ENCODE measurements at places on chromosomes 12 and 14. TPM values are rescaled to one million over a fixed set of nuclear protein-coding genes. Genes with fewer than 3 reads are reported as not detected.

Gene ZNF26
- 27.6 TPM for total RNA-seq

DNA sequence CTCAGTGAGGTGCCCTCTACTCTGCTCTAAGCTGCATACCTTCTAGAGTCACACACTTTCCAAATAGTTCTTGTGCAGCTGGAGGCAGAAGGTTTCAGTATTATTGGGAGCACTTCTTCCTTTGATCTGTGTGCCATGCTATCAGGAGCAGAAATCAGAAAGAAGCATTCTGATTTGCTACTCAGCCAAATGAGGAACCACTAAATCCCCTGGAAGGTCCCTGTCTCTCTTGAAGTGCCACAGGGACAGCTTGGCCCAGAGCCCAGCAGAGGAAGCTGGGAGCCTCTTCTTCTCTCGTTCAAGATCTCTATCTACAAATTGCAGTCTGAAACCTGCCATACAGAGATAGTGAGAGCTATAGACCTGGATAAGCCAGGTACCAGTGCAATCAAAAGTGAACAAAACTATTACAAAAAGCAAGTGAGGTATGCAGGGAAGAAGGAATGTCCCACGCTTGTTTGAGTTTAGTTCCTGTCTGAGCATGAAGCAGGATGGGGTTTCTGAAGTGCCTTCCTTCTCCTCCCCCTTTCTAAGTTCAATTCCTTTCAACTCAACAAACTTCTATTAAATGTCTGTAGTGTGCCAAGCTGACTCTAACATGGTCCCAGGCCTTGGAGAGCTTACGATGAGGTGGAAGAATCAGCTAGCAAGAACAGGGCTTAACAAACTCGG, 100.9 kb upstream of the PARP11 start:
- DNase-seq: no peak

- DNase-seq: peak; percentile 38
These were observed 212.0 kb downstream of the PTPRO start for GRCh38 chr12:15534322-15534721.

- DNase-seq: peak; percentile 64
These were observed 7.1 kb downstream of the LTBP2 start for GRCh38 chr14:74604911-74605310.

Gene PCED1B
- 0.27 TPM for total RNA-seq

GRCh38 chr12:1470051-1470450, 124.3 kb downstream of the FBXL14 start:
- peak; percentile 66 for DNase-seq

DNA sequence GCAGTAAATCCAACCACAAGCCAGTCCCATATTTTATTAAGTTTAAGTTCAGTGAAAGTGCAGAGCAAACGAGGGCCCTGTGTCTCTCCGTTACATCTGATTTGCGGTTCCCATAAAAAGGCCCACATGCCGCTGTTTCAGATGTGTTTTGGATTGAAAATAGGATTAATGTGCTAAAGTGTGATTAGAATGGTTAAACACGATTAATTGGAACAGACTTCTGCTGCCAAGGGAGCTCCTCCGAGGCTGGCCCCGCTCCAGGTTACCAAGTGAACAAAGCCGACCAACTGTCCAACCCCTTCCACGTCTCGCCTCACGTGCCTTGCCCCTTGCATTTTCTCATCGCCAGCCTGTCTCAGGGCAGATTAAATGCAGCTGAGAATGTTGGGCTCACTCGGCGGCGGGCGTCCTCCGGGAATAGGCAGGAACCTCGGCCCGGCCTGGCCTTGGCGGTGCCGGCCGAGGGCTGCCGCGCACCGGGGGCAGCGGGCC, 166.5 kb upstream of the GSC start:
- peak; percentile 49 for DNase-seq

- peak; percentile 46 for DNase-seq
These were observed 2.6 kb downstream of the SIX4 start for GRCh38 chr14:60721326-60722106.

GRCh38 chr12:31644536-31644935, 15.0 kb upstream of the ETFBKMT start:
- DNase-seq: no peak

Gene TM7SF3
- total RNA-seq: 67.7 TPM

DNA sequence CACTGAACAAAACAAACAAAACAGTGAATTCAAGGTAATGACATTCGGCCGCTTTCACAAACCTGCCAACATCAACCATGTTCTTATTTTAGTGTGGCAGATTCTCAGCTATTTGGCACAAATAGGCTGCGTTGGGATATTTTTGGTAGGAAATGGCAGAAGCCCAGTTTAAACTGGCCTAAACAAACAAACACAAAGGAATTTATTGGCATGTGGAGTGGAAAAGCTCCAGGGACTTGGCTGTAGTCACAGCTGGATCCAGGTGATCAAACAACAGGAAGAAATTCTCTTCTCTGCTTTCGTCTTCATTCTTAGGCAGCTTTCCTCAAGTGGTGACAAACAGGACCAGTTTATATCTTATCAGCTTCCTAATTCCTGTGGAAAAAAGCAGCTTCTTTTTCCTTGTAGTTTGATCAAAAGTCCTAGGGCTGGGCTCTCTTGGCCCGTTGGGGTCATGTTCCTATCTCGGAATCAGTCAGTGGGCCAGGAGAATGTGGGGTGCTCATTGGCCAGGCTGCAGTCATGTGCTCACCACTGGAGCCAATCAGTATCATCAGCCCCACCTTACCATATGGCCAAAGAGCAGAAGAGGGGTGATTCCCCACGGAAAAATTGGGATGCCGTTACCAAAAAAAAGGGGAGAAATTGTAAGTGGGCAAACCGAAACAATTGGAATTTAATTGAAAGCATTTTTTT, 22.6 kb downstream of the C12orf75 start:
- DNase-seq: peak; percentile 45

DNA sequence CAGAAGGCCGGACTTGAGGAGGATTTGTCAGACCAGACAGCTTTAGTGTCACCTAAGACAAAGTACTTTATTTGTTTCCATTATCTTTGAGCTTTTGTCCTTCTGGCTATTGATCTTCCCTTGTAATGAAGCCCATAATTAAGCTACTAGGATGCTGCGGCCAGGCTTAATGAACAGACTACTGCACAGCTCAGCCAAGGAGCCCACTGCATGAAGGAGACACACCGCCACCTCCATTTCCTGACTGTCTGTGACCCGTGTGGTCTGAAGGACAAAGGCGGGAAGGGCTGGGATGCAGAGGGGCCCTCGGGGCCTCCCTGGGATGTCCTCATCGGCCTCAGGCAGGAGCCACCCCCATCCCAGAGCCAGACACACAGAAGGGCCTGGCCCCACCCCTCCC, 31.0 kb upstream of the GALNT9 start:
- DNase-seq: no peak

- no peak for DNase-seq
These were observed 3.3 kb downstream of the HHIPL1 start for GRCh38 chr14:99648027-99648784.

Gene GPRC5D
- not detected for total RNA-seq

Gene OTX2
- not detected for total RNA-seq

GRCh38 chr14:86491743-86492142, 961.8 kb downstream of the FLRT2 start:
- DNase-seq: no peak

Gene EPYC
- not detected for total RNA-seq

Gene IKZF4
- 3.4 TPM for total RNA-seq

DNA sequence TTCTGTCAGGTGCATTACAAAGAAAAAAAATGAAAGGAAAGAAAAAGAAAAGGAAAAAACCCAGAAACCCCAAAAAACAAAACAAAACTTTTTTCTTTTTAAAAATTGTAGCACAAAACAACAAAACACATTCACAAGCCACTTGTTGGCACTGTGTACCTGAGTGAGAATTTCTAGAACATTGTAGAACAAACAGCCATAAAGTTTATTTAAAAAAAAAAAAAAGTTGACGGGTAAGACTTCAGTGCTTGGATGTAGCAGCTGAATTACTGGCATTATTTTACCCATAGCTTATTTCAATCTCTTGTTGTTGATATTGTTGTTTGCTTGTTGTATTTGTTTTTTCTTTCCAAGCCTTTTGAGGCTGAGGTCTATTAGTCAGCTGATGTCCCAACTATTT, 415.8 kb downstream of the SOX5 start:
- DNase-seq: no peak

GRCh38 chr14:78530078-78530477, 359.9 kb downstream of the NRXN3 start:
- peak; percentile 19 for DNase-seq

Gene SCNN1A
- total RNA-seq: under 0.01 TPM

DNA sequence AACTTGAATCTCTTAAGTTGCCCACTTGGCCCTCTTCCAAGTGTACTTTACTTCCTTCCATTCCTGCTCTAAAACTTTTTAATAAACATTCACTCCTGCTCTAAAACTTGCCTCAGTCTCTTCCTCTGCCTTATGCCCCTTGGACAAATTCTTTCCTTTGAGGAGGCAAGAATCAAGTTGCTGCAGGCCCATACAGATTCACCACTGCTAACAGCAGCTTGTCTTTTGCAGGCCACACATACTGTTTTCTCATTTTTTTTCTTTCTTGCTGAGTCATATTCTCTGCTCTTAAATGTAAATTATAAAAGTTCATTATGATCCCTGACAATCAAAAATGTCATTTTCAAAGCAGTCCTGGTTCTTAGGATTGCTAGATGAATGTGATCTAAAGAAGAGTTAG, 1820.8 kb upstream of the FLRT2 start:
- DNase-seq: no peak

- DNase-seq: no peak
These were observed 28.2 kb downstream of the DHRS2 start for GRCh38 chr14:23664207-23664885.

DNA sequence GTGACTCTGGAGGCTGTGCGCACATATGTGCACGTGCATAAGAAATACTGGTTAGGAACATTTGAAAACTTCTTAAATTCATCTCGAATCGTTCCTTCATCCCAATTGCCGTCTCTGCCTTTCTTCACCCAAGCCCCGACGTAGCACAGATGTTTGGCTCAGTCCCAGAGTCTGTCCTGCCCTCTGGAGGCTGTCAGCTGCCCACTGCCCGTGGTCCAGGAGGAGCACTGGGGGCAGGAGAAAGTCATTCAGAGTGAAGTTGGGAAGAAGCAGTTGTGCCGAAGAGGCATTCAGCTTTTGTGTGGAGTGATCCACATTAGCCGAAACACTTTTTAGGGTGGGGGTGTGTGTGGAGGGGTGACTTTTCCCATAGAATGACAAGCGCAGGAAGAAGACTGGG, 124.9 kb downstream of the TSPAN9 start:
- DNase-seq: no peak

Gene PLEKHD1
- total RNA-seq: not detected

Gene TAS2R50
- 3.1 TPM for total RNA-seq

DNA sequence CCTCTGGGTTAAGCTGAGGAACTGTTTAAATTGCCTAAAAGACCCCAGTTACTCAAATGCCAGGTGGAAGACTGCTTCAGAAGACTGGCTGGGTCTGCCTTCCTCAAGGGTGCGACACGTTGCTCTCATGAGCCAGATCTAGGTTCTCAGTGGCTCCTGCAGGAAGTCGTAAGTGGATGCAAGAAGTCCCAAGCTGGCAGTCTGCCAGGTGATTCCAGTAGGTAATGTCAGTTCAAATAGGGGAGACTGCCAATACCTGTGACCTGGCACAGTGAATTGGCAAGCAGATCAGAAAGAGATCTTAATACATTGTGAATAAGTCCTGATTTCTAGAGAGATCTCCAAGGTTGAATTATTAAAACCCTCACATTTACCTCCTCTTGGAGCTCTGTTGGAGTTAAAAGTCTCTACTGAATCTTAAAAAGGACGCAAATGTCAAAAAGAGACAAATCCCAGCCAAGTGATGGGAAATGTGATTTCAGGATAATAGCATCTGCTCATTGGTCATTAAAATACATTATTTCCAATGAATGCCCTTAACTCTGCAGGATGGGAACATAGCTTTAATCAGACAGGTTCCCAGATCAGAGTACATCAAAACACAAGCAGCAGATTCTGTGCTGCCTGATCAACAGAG, 98.8 kb upstream of the FRMD6 start:
- DNase-seq: no peak

Gene RDH16
- total RNA-seq: 0.09 TPM

Gene HAL
- total RNA-seq: 0.09 TPM

Gene C3AR1
- not detected for total RNA-seq

Measured in fibroblast of the aortic adventitia (primary cell).